ENCODE measurements at places on chromosomes 2 and 18.
A peak's percentile ranks its signal among the peaks of the same experiment; 100 is the strongest.

GRCh38 chr2:232137356-232138147 lies 176.0 kb downstream of the DIS3L2 start:
- DNase-seq: no peak

GRCh38 chr18:74498712-74499627 lies 2.8 kb downstream of the CNDP2 start:
- peak; percentile 74 for DNase-seq

DNA sequence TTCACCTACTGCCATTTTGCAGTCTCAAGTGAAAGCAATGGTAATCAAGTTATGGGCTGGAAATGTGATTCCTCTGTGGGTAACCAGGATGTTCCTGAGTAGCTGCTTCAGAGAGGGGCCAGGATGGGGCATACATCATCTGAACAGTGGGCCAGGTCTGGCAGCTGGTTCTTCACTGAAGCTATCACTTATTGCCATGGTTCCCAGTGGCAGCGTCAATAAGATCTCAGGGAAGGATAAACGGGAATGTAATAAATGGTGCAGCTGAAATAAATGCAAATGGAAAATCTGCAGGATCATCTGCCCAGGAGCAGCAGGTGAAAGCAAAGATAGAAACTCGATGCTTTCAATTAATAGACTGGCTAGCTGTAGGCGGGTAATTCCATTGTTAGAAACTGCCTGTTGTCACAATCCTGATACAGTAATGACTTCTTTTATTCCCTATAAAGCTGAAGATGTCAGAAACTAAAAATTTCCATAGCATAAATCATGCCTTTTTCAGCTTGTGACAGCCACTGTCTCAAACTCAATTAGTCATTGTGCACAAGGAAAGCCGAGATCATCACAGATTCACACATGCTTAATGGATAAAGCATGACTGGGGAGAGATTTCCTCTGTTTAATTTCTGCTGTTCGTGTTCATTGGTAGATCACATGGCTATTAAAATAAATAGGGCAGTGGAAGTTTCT lies 56.2 kb upstream of the CCDC85A start:
- no peak for DNase-seq

GRCh38 chr2:224524657-224525056 lies 60.5 kb downstream of the CUL3 start:
- no peak for DNase-seq

GRCh38 chr18:76821875-76822505 lies 367 bp upstream of the ZNF236 start:
- peak; percentile 50 for DNase-seq

- DNase-seq: no peak
These were observed 197.6 kb downstream of the MBD5 start for GRCh38 chr2:148218326-148219075.

- DNase-seq: no peak
These were observed 28.7 kb upstream of the CCDC150 start for GRCh38 chr2:196610796-196611195.

DNA sequence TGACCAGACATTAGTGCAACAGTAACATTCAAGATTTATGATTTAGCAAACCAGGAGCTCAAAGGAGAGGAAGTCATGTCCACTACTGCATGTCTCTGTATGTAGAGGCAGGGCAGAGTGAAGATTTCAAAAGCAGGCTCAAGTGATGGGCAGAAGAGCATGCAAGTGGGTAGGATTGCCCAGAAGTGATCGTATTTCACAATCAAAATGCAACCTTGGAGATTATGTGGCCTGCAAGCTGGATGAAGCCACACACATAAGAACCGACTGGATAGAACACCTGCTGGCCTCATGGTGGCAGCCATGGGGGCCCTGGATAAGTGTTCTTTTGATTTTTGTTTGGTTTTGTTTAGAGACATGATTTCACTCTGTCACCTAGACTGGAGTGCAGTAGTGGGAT lies 286.8 kb upstream of the RAB12 start:
- no peak for DNase-seq

GRCh38 chr18:78798402-78799175 lies 181.0 kb upstream of the SALL3 start:
- DNase-seq: no peak

DNA sequence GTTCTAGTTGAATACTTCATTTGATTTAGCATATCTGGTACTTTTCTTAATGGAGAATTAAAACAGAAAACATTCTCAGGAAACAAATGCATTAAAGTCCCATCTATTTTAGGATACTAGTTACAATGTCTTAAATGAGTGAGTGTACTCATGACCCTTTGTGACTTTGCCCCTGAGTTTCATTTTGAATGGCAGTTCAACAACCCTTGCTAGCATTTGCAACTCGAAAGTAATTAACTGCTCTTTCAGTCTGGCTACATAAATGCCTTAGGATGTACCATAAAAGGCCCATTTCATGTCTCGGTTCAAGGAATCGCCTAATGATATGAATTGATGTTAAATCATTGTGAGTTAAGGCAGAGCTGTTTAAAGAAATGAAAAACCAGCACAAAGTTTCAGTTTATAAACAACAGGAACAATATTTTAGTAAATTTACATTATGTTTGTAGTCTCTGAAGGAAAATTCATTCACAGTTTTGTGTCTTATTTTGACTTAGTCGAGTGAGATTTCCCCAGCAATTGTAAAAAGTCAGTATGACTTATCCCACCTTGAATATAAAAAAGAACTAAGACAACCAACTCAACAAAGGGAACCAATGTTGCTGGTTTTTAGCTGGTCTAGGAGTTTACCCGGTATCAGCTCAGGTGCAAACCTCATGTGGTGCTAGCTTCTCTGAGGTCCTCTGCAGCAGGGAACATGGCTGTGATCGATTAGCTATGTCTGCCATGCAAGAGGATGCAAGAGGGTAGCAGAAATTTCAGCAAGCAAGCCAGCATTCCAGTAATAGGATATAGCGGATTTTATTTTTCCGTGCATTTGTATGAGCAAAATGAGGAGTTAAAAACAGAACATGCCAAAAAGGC lies 386.2 kb downstream of the PTPRM start:
- DNase-seq: no peak

- DNase-seq: no peak
These were observed 155.1 kb upstream of the TANK start for GRCh38 chr2:161005170-161005569.

DNA sequence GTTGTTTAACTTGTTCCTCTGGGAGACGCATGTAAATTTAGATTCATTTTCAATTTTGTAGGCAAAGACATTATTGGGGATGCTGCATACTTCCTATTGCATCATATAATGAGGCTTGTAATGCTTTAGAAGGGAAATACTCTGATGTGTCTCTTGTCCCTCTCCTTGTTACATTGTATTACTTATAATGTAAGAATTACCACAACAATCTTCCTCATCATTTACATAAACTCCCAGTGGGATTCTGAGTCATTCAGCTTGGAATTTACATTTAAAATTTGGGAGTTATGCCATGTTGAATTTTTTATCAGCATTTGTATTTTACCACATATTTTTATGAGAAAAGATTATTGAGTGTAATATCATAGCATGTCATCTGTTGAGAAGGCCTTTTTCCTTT lies 963.4 kb upstream of the NRXN1 start:
- no peak for DNase-seq

DNA sequence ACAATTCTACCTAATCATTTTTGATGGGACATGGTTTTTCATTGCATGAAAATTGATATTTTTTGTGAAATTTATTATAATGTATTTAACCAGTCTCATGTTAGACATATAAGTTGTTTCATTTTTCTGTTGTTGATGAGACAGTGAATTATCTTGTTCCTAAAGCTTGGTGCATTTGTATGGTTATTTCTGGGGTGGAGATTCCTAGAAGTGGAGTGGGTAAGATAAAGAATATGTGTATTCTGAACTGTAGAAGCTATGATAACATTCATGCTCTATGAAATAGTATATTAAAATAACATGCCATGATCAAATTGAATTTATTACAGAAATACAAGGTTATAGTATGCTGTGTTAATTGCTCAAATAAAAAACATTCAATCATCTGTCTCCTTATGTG lies 69.2 kb downstream of the BOLA3 start:
- no peak for DNase-seq

GRCh38 chr2:159867567-159868361 lies 69.8 kb upstream of the CD302 start:
- no peak for DNase-seq

GRCh38 chr2:8193686-8194615 lies 487.9 kb upstream of the ID2 start:
- DNase-seq: no peak

GRCh38 chr18:24181806-24182205 lies 42.9 kb downstream of the CABYR start:
- no peak for DNase-seq

DNA sequence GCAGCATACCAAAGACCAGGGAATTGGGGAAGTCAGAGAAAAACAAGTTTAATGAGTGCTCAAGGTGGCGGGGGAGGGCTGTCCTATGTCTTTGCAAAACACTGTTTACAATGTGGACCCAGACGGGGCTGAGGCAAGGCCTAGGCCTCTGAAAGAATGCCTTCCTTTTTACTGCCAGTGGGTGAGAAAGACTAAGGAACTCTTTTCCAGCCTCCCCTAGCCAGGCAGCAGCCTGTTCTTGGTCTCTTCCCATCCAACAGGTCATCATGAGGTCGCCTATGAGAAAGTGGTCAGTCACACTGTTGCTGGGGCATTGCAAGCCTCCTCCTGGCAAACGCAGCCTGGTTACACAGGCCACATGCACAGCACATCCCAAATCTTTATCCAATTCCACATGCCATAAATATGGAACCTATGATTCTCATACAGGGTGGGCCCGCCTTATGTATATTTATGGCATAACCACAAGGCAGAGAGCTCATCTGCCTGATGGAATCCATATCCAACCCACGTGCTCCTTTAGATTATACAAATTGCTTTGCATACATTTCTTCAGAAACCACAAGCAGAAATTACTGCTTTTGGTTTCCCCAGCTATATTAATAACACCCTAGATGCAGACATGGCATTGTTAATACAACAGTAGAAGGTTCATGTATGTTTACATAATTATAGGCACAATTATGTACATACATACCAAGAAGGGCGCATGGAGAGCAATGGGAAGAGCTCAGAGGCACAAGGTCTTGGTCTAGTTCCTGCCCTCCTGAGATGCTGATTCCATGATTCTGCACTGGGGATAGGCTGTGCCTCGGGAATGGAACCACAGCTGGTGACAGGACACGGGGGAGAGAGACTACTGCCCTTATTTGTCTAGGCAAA lies 48.6 kb downstream of the NRP2 start:
- DNase-seq: no peak

GRCh38 chr2:75614162-75614651 lies 32.4 kb upstream of the MRPL19 start:
- DNase-seq: no peak

DNA sequence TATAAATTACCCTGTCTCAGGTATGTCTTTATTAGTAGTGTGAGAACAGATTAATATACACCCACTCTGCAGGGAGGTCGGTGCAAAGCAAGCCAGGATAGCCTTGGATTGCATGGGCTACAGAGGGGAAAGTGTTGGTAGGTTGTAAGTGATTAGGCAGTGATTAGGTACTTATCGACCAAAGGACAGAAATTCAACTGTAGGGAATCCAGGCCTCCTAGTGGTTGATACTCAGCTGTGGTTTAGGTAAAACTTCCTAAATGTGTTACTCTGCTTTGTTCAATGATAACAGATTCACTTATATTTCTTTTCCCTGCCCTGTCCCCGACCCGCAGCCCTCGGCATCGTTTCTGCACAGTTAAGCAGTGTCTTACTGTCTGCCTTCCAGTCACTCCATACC lies 444.0 kb downstream of the FIGN start:
- no peak for DNase-seq

DNA sequence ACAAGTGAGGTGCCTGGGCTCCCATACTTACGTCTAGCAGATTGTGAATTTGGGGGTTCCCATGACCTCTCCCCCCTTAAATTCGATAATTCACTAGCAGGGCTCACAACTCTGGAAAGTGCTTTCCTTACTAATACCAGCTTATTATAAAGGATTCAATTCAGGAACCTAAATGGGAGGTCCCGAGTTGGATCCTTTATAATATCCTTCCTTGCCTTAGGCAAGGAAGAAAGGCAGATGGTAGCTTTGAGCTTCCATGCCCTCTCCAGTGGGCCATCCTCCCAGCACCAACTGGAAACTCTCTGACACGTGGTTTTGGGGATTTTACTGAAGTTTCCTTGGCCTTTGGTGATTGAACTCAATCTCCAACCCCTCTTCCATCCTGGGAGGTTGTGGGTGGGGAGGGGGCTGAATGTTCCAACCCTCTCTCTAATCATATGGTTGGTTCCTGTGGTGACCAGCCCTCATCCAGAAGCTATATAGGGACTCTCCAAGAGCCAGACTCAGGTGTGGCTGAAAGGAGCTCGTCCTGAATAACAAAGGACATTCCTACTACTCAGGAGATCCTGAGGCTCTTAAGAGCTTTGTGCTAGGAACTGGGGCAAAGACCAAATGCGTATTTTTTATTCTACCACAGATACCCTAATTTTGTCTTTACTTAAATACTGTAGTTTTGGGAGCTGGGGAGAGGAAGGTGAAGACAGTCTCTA lies 62.2 kb downstream of the HAUS1 start:
- no peak for DNase-seq

GRCh38 chr18:55694291-55694690 lies 106.3 kb upstream of the TCF4 start:
- no peak for DNase-seq

DNA sequence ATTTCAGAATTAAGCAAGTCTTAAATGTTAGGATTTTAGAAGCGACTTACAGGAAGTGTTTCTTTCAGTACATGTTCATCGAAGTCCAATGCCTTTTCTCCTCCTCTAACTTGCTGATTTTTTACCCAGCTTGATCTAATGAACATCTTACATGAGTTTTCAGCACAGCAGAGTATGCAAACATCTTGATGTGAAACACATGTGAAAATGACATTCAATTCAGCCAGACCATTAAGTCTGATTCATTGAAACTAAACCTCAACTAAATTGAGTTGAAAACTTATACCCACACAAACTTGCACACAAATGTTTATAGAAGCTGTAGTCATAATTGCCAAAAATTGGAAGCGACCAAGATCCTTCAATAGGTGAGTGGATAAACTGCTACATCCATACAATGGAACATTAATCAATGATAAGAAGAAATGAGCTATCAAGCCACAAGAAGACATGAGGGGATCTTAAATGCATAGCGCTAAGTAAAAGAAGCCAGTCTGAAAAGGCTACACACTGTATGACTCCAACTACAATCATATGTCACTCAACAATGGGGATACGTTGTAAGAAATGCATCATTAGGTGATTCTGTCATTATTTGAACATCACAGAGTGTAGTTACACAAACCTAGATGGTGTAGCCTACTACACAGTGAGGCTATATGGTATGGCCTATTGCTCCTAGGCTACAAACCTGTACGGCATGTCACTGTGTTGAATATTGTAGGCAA lies 18.5 kb downstream of the PSTPIP2 start:
- no peak for DNase-seq

- no peak for DNase-seq
These were observed 26.5 kb downstream of the OSBPL6 start for GRCh38 chr2:178220814-178221213.

GRCh38 chr18:666177-666576 lies 8.7 kb downstream of the TYMS start:
- DNase-seq: no peak

DNA sequence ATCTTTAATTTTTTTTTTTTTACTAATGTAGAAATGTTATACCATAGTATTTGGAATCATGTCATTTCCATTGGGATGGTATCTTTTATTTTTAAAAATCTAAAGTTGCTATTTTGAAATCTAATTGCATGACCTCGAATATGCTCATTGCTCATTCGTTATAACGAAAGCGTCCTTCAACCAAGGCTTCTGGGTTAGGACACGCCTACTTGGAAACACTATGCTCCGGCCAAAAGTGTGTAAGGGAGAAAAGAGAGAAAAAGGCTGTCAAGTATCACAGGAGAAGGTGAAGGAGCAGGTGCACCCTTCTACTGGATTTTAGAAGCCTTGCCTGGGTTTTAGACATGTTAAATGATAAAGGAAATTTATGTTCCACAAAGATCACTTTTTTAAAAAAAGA lies 465.9 kb upstream of the ID2 start:
- DNase-seq: no peak

Measured in stimulated activated CD4-positive, alpha-beta T cell treated with anti-CD3 and anti-CD28 coated beads, Interleukin-2, amount 100 ng/mL, for 4 hours (primary cell).